ENCODE measurements at places on chromosomes 1 and 21.

- no peak for DNase-seq
Measured at GRCh38 chr1:34319218-34319617, 142.5 kb downstream of the C1orf94 start.

- DNase-seq = no peak
Measured at GRCh38 chr1:238811211-238811879, 575.0 kb upstream of the CHRM3 start.

DNA sequence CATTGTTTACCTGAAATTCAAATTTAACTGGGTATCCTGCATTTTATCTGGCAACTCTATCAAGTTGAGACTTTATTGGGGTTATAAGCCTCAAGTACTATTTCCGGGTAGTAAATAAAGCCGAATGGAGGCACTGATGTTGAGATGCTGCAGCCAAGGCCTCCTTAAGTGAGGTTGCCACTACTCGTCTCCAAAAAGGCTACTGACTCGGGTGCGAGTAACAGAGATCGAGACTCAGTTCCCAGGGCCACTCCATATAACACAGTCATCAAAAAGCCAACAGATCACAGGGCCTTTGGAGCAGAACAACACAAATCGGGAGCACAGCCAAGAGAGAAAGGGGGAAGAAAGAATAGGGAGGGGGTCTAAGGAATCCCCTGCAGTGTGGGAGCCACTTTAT, 524 bp downstream of the COPA start:
- DNase-seq = no peak

GRCh38 chr1:225851805-225852204, 30.4 kb downstream of the TMEM63A start:
- DNase-seq = no peak

GRCh38 chr1:13586001-13586400, 2.4 kb downstream of the PDPN start:
- DNase-seq = no peak

- DNase-seq = no peak
Measured at GRCh38 chr1:17081439-17081838, 27.6 kb upstream of the SDHB start.

- no peak for DNase-seq
Measured at GRCh38 chr1:13699936-13700520, at the start of gene PRDM2. Gene PRDM2, plus strand, starts transcription at chr1:13700188. Its CDS starts 15,418 bp downstream, at chr1:13715606.

- DNase-seq = no peak
Measured at GRCh38 chr1:218475275-218475674, 130.1 kb downstream of the TGFB2 start.

GRCh38 chr1:64114012-64114525, 89.4 kb upstream of the UBE2U start:
- DNase-seq = no peak

GRCh38 chr1:87170157-87170556, 158.5 kb upstream of the LMO4 start:
- DNase-seq = no peak

- DNase-seq = no peak
Measured at GRCh38 chr1:235736263-235736662, 86.7 kb upstream of the GNG4 start.

DNA sequence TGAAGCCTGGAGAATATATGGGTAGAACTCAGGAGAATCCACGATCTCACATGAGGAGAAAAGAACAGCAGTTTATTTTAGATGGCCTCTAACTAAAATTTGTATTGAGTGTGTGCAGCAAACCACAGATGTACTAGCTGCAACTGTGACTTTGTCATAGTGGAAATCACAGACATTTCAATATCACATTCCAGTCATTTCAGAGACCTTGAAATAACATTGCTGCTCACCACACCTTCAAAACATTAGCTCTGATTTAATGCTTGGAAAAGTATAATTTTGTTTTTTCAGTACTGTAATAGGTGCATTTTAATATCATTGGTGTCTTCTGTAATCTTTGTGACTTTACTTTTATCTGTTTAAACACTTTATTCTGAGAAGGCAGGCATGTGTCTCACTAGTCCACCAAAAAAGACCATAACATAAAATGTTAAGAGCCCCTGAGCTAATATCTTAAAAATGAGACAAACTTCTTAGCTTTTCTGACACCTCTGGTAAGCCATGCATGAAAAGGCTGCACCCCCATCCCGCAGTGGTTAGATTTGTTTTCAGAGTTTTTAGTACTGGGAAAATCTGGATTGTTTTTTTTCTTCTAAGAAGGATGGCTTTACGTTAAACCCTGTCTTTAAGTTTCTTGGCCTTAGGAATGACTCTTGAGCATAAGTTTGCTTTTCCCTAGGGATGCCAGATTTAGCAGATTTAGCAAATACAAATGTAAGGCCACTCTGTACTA, 30.1 kb downstream of the KCNJ15 start:
- DNase-seq = no peak

DNA sequence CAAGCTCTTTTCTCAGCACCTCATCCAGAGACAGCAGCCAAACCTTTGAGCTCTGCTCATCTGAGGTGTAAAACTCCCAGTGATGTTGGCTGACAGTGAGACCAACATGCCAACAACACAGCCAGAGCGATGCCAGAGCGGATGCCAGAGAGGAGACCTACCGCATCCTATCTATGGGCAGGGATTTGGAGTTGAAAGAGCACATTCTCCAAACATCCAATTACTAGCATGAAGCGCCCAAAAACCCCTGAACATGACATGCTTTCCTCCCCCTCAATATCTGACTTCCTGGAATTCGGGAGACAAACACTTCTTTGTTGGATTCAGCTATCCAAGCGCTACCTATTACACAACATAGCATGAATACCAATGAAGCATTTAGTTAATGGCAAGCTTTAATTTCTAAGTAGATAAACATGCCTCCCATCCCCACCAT, 23.1 kb upstream of the PAXBP1 start:
- DNase-seq = no peak

DNA sequence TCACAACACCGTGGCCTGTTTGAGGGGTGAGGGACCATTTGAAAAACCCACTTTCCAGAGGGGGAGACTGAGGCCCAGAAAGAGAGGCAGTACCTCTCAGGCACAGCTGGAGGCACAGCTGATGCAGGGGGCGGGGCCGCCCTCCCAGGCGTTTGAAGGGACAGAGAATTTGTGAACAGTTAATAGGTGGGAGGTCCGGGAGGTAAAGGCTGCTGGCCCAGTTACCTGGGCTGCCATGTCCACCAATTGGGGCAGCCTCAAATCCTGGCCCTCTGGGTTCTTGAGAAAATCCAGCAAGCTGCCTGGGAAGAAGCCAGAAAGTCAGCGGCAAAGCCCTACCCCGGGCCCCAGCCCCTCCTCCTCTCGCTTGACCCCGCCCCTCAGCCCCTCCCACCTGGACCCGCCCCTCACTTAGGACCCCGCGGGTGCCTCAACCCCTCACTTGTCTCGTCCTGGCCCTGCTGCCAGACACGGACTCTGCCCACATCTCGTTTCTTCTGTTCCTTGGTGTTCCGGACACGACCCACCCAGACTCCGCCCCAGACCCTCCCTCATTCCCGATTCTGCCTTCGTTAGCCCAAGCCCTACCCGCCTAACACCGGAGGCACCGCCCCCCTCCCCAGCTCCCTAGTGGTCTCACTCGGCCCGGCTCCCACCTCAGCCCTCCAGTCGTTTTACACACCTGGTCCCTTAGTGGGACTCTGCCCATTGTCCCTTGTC, 10.8 kb upstream of the AHDC1 start:
- DNase-seq = no peak

DNA sequence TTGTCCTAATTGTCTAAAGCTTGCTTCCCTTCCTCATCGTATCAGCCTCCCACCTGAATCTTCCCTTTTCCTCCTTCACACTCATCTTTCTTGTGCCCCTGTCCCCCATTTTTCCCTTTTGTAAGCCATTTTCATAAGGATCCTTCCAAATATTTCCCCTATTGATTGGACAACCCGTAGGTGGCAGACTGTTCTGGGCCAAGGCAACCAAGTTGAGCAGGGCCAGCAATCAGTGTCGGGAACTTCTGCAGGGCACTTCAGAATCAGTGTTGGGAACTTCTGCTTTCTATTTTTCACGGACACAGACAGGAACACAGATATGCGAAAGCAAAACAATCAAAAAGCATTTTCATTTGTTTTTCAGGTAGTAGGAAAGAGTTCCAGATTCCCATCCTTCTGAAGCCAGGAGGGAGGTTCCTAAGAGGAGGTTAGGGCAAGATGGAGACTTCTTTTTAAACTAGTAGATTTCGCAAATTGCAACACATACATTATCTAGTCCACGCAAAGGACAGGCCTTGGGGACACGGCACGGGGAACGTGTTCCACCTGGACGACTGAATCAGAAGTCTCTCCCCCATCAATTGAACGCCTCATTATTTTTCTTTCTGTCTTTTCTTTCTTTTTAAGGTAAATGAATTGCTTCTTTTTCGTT, 691 bp upstream of the MPZL1 start:
- no peak for DNase-seq

GRCh38 chr1:21693732-21694131, 24.6 kb upstream of the RAP1GAP start:
- DNase-seq = no peak

GRCh38 chr1:101175466-101175865, 61.4 kb upstream of the S1PR1 start:
- DNase-seq = no peak

- no peak for DNase-seq
Measured at GRCh38 chr1:9890224-9890731, 19.8 kb downstream of the CTNNBIP1 start.

DNA sequence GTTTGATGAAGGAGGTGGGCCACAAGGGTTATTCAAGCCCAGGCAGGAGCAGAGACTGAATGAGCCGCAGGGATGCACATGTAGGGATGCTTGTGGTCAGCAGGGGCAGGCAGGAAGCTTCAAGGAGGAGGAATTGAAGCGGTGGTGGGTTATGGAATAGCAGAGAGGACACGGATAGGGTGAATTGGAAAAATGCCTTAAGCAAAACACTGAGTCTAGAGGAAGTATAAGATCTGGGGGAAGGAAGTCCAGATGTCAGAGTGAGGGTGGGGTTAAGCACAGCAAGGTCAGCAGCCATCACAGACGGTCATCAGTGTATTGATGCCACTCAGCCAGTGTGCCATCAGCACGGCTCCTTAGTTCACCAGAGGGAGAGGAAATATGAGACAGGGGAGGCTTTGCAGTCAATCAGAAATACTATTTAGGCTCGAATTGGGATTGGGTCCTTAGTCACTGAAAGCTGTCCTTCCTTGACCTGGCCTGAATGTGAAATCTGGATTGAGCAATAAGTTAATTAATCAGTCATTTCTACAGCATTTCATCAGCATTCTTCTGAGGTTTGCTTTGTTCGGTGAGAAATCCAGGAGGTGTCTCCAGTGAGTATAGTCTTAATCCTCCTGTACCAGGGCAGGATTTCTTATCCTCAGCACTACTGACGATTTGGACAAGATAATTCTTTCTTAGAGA, 6.0 kb upstream of the LCE1F start:
- no peak for DNase-seq

- no peak for DNase-seq
Measured at GRCh38 chr1:23963617-23964234, 4.1 kb downstream of the PNRC2 start.

DNA sequence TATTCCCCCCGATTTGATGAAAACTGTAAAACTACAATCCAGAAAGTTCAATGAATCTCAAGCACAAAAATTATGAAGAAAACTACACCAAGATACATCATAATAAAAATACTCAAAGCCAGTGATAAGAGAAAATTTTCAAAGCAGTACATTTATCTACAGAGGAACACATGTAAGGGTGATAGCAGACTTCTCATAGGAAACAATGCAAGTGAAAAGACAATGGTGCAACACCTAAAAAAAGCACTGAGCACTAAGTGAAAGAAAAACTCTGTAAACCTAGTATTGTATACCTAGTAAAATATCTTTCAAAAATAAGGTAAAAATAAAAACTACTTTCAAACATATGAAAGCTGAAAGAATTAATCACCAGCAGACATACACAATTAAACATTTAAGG, 76.1 kb upstream of the IRF2BP2 start:
- no peak for DNase-seq

- DNase-seq = no peak
Measured at GRCh38 chr1:58898739-58899586, 115.1 kb upstream of the JUN start.

GRCh38 chr1:219153723-219154122, 20.0 kb upstream of the LYPLAL1 start:
- no peak for DNase-seq

DNA sequence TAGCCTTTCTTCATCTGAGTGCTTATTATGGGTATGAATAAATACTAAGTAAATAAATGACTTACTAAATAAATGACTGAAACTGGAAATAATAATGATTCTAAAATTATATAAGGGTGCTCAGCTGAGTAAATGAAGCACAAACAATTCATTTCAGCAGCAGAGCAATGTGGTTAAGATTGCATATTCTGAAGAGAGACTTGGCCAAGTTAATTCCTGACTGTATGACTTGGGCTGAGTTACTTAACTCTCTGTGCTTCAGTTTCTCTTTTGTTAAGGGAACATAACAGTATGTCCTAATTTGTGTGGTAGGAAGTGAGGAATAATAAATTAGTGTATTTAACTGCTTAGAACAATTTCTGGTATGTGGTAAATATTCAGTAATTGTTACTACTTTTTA, 19.1 kb downstream of the AGL start:
- no peak for DNase-seq

All from NCI-H1417 treated with DMSO at 0.1 percent for 48 hours (cell line).